ENCODE measurements at places on chromosomes 11 and 22.

DNA sequence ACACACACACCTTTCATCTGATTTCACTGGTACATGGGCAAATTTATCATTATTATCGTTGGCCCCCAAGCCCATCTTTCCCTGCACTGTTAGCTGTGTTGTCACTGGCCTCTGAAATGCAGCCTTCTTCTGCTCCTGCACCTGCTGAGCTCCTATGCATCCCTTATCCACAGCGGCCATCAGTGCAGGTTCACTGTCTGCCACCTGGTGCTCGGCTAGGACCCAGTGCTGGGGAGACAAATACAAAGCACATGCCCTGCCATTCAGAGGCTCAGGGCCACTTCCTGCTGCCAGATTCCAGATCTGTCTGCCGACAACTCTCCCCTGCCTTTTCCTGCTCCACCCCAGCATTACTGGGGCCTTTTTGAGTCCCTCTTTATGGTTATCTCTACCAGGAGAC lies 1205.4 kb downstream of the TBC1D22A start:
- DNase-seq = no peak

DNA sequence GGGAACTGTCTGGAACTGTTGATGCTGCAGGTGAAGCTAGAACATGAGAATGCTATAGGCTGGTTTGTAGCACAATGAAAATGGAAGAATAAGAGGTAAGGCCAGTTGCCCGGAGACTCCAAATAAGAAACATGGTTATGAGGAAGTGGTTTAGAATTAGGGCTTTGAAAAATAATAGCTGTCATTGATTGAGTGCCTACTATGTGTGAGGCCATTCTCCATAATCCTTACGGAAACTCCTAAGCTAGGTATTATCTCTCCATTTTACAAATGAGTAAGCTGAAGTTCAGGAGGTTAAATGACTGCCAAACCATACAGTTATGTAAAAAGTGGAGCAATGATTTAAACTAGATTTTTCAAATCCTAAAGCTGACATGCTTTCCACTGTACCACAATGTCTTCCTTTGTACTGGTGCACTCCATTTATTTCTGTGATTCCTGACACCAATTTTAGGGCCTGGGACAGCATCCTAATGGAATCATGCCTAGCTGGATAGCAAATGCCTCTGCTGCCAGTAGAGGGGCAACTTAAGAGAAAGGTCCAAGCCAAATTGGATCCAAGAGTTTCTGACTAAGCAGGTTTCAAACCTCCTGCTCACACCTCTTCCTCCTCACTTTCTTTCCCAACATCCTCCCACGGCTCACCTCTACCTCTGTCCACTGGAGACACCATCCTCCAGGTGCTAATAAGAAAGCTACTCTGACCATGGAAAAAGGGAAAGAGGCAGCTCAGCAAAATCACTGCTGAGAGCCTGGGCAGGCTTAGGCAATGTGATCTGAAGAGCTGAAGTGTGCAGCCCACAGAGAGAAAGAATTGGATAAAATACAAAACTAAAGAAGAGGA lies 46.9 kb upstream of the PICALM start:
- no peak for DNase-seq

DNA sequence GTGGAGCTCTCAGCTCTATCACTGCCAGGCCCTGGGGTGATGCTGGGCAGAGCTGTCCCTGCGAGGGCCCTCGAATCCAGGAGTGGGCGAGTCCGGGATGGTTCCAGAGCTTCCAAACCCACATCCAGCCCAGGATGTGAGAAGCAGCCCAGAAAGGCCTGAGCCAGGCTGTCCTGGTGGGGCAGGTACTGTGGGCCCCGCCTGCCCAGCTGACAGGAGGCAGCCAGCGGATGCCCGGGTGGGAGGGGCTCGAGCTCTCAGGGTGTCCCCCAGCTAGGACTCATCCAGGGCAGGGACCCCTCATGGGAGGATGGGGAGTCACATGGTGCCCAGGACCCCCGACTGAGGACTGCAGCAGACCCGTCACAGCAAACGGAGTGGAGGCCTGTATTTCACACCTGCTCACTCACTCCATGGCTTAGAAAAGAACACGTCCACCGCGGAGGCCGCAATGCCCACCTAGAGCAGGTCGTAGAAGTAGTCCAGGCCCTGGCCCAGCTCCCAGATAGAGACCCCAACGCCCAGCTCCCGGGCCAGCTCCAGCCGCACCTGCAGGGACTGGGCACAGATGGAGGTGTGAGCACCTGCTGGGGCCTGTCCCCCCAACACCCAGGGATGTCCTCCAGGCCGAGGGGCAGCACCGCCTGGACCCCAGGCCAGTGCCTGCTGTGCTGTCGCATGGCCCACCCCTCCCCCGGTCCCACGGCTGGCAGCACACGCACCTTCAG lies 26.9 kb downstream of the TSPAN4 start:
- DNase-seq = no peak

DNA sequence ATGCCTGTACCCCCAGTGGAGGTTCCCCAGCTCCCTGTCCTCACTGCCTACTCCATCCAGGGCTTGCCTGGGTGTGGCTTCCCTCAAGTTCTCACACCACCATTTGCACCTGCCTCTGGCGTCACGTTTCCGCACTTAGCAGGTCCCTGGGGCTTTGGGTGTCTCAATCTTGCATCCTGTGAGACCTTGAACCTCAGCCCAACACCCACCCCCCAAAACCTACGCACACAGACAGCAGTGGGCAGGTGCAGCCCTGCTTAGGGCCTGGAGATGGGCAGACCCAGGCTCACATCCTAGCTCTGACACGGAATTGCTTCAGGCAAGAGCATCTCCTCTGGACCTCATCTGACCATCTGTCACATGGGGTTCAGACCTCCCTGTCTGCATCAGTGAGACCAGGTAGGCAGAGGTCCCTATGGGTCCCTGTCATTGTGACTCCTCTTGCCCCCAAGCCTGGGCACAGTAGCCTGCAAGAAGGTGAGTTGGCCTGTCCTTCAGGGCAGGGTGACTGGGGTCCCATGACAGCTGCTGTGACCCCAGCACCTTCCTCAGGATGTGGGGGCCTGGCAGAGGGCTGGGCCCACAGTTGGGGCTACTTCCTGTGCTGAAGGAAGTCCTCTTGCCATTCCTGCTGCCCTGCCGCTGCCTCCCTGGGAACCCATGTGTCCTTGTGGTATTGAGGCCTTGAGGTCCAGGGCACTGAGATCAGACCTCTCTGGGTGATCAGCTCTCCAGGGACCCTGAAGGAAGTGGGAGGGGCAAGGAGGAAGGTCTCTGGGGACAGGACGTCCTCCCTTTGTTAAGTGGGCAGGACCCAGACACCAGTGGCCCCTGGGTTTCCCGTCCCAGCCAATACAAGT lies 2.0 kb downstream of the SIPA1 start:
- DNase-seq = no peak

- no peak for DNase-seq
Observed at GRCh38 chr22:43136255-43136654, 6.9 kb downstream of the MCAT start.

- DNase-seq = no peak
Observed at GRCh38 chr22:33315954-33316353, 257.8 kb upstream of the SYN3 start.

DNA sequence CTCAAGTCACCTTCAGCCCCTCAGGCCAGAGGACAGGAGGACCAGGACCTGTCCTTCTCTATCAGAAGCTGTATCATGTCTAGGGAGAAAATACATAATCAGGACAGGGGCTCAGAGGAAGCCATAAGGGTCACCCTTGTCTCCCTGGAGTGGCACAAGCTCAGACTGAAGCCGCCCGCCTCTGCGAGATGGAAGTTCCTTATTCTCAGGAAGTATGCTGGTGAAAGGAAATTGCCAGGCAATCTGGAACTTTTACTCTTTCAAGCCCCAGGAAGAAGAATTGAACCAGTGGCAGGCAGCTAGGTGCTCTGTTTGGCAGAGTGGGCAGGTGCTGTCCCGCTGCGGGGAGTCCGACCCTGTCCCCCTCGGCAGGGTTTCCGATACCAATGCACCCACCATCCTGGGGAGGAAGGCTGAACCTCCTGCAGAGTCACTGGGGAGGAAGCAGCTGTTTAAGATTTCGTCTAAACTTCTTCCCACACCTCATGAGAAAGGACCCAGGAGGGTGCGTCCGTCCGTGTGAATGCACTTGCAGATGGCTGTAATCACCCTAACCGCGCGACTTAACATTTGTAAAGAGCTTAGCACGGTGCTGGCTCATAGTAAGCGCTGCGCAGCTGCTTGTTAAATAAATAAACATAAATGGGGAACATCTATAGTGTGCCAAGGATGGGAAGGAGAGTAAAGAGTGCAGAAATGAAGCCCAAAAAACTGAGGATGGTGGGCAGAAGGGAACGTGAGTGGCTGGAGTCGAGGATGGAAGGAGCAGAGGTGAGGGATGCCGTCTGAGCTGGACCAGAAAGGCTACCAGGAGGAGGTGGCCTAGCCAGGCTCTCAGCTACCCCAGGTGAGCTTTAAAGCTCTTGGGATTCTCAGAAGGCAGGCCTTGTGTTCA lies 5.0 kb upstream of the ANO1 start:
- no peak for DNase-seq

DNA sequence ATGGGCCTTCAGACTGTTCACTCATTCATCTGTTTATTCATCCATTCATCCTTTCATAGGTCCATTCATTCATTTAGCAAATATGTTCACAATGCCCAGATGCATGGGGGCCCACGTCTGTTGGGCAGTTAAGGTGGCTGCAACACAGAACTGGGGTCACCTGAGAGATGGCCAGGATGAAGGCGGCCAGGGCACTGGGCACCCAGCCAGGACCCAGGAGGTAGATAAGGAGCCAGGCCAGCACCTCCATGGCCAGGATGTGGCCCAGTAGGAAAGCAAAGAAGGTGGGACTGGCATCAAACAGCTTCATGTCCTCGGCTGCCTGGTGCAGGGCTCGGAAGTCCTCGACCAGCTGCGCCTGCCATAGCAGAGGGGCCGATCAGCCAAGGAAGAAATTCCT lies 12.2 kb downstream of the FADS3 start:
- no peak for DNase-seq

- no peak for DNase-seq
Observed at GRCh38 chr22:38403812-38404211, 51.2 kb downstream of the KCNJ4 start.

- no peak for DNase-seq
Observed at GRCh38 chr11:117715801-117716200, 81.2 kb downstream of the DSCAML1 start.

DNA sequence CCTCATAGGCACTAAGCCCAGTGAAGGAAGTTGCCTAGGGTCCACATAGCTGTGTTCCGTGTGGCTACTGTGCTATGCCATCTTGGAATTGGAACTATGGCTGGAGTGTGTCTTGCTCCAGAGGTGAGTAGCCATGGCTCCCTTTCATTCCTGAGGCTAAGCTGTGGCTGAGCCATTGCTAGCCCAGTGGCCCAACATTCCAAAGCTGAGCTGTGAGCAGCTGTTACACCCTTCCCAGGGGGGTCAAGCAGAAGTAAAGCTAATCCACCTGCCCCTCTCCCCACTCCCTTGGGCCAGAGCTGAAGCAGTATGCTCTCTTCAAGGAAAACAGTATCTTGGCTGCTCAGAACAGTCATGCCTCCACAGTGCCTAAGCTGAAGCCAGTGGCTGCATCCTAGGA lies 51.1 kb downstream of the USP35 start:
- DNase-seq = no peak

DNA sequence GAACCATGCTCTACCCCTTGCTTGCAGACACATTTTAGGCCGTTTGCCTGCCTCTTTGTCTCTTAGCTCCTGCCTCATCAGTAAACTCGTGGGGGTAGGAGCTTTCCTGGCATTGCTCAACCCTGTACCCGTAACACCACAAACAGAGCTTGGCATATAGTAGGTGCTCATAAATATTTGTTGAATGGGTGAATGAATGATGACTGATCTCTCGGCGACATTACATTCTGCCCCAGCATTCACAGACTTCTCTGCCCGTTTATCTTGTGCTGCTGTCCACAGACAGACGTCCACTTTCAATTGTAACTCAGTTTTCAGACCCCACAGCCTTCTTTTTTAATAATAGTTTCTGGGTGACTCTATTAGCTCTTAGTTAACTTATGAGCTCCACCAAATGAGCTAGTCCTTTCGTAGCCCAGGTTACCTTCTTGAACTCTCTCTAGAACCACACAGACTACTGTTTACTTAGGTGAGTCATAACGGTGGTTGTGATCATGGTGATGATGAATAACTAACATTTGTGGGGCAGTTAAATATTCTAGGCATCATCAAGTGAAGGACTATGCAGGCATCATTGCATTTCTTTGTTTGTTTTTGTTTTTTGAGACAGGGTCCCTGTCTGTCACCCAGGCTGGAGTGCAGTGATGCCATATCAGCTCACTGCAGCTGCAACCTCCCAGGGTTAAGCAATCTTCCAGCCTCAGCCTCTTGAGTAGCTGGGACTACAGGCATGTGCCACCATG lies 188.4 kb downstream of the ADAMTS15 start:
- DNase-seq = peak; percentile 24

DNA sequence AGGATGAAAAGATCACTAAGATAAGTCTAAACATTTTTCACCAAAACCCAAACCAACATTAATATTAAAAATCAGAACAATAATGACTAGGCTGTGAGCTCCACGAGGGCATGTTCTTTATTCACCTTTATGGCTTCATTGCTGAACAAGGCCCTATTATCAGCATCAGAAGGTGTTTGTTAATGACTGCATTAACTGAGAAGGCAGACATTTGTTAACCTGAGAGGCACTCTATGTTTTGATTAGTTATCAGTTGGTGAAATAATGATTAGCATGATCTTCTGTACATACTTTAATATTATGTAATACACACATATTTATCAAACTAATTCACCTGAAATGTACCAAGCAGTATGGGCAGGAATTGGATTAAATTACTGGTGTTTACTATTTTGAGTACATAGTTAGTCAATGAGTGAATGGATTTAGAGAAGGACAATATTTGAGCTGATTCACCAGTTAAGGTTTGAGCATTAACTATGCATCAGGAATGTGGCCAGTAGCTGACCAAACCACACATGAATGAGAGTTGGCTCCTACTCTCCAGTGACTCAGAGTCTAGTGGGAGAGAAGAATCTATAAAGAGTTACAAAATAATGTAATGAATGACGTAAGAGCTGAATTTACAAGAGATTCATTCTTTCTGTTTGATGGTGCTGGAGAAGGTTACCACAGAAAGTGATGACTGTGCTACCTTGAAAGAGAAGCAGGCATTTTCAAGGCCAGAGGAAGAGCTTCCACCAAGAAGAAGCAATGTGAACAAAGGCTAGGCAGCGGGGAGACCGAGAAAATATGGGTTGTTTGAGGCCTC lies 6.7 kb downstream of the IL18 start:
- DNase-seq = peak; percentile 56

GRCh38 chr11:114315749-114316368 lies 19.7 kb downstream of the NNMT start:
- DNase-seq = no peak

DNA sequence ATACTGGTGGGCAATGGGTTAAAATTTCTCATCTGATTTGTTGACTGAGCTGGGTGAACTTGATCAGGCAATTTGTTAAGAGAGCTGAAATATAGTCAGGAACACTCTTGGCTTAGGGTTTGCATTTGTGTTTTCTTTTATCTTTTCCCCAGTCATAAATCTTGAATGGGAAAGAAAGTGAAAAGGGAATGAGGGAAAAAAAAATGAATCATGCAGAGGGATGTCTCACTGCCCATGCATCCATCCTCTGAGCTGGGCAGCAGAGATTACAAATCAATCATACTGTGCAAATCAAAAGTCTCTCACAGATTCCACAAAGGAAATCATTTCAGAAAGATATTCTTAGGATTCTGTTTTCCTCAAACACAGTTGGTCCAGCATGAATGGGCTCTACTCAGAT lies 174.2 kb upstream of the MPPED2 start:
- DNase-seq = no peak

All from T1000 (cell line).